Suppressor macrophage (primary cell): ENCODE measurements at places on chromosomes 5 and 9.

DNA sequence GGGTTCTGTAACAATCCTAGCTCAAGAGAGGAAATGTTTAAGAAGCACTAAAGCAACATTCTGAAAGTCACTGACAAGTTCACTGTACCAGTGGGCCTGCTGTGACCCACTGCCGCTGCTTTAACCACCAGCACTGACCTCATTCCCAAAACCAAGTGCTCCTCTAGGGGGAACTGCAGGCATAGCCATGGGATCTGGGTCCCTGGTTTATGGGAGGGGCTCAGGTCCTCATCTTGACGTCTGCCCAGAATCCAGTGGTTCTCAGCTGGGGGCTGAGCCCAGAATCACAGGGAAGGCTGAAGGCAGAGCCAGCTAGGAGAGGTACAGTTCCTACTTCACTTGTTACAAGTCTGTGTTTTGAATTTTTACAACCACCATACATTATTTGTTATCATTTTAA, 36.1 kb upstream of the SLC2A8 start:
- DNase-seq = peak; percentile 44

DNA sequence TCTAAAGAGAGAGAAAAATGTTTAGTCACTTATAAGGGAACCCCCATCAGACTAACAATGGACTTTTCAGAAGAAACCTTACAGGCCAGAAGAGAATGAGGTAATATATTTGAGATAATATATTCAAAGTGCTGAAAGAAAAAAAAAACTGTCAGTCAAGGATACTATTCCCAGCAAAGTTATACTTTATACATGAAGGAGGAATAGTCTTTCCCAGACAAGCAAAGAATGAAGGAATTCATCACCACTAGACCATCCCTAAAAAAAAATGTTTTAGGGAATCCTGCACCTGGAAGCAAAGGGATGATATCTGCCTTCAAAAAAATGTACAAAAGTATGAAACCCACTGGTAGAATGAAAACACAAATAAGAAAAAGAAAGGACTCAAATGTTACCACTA, 37.5 kb upstream of the SH3TC2 start:
- DNase-seq = no peak

DNA sequence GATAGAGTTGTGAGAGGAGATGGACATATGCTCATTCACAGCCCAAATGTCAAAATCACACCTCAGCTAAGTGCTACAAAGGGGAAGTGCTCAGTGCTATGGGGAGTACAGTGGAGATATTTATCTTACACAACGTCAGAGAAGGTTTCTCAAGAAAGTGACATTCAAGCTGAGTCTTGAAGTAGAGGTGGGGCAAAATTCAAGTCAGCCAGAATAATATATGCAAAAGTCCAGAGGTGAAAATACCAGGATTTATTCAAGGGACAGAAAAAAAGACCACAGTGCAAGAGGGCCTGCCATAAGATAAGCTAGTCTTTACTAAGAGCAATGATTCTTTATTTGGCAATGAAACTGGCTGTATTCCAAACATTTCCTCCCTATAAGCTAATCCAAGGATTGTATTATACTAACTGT, 327.8 kb upstream of the PIK3R1 start:
- peak; percentile 33 for DNase-seq

GRCh38 chr5:1127959-1128785, 16.3 kb upstream of the SLC12A7 start:
- DNase-seq = no peak

DNA sequence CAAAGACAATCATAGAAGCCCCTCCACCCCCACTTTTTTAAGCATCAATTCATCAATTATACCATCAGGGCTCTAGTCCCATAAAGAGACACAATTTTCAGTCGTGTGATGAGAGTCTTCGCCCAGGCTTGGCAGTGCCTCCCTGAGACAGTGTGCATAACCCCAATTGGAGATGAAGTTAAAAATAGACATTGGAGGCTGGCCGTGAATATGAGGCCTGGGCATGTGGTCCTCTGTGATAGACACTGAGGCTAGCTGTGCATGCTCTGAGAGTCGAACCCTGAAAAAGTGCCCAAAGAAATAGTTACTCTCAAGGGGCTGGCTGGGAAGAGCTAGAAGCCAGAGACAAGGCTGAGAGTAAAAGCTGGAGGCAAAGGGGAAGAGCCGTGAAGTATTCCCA, 248.6 kb upstream of the NR4A3 start:
- DNase-seq = no peak

DNA sequence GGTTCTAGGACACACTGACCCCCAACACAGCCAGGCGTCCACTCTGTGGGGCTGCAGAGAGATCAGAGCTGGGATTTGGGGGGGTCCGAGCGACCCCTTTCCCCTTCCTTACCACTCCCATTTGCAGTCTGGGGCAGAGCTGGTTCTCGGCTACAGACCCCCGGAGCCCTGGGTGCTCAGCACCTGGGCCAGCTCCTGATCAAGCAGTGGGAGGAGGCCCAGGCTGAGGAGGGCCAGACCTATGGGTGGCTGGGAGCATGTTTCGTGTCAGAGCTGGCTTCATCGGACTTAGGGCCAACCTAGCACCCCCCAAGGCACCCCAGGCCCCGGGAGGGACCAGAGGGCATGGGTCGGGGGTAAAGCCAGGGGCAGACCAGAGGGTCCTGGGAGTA, 7.6 kb downstream of the GRIN1 start:
- DNase-seq = no peak

DNA sequence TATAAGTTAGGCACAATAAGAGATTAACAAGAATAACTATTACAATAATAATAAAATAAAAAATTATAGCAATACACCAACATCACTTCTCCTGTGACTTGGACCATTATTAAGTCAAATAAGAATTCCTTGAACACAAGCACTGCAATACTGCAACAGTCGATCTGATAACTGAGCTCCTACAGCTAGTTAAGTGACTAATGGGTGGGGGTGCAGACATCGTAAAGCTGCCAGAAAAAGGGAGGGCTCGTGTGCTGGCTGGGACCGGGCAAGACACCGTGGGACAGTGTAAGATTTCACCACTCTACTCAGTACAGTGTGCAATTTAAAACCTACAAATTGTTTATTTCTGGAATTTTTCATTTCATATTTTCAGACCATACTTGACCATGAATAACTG, 78.8 kb downstream of the SNX24 start:
- no peak for DNase-seq

GRCh38 chr5:175868996-175869638, 2.3 kb upstream of the CPLX2 start:
- no peak for DNase-seq

DNA sequence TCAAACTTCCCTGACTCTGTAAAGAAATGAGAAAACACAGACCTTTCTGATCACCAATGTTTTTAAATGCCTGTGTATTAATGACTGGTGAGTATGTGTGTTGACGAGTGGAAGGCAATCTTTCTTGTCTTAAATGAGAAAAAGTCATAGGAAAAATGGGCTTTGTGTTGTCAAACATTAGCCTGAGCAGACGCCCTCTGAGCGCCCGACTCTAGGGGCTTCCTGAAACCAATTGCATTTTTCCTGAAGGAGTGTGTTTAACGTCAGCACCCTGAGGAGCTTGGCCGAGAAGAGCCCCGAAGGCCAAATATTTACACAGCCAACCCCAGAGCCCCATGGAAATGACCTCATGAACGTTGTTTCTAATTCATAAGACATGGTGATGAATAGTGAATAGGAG, 154.3 kb downstream of the PHF2 start:
- no peak for DNase-seq

- peak; percentile 70 for DNase-seq
Measured at GRCh38 chr5:126801992-126802294, 25.0 kb downstream of the LMNB1 start.

DNA sequence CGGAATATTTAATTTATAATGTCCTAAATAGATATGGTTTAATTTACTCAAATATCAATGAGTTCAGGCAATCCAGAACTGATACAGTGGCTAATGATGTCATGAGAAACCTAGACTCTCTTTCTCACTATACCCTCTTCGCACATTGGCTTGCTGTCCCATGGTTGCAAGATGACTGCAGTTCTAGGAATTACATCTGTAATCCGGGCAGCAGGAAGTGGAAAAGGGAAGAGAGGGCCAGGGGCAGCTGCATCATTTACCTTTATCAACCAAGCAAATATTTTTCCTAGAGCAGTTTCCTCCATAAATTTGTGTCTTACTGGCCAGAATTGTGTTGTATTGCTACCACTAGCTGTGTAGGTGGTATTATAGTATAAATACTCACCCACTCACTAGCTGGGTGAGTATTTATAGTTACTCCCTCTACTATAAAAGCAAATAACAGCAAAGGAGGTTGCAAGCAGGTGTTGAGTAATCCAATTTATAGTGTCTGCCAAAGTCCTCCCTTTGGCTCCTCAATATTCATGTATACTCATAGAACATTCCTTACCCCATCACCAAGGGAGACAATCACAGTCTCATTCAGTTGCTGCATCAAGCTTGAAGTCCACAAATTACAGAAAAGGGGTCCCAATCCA, 168.8 kb downstream of the DROSHA start:
- no peak for DNase-seq

- DNase-seq = no peak
Measured at GRCh38 chr5:41517909-41518308, 7.5 kb upstream of the PLCXD3 start.

- DNase-seq = no peak
Measured at GRCh38 chr5:21063146-21063545, 1075.1 kb upstream of the CDH18 start.

DNA sequence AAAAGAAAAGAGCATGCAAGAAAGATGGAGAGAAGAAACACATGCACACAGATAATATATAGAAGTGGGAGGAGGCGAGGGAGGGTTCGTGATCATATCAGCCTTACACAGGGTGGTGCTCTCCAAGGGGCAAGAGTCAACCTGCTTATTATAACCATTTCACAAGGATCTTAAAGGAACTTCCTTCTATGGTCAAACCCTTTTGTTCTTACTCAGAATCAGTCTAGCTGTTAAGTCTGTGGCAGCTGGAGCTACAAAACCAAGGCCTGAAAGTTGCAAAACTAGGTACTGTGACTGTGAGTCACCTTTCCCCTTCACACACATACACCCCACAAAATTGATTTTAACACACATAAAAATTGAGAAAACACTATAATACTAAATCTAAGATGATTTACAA, 18.5 kb upstream of the ERMP1 start:
- peak; percentile 93 for DNase-seq

GRCh38 chr9:34628656-34629490, at the start of gene ARID3C:
ARID3C (minus strand) TSS chr9:34629066; CDS start chr9:34628014, 1,052 bp downstream.
- peak; percentile 52 for DNase-seq

GRCh38 chr5:151718153-151718552, 31.4 kb upstream of the SPARC start:
- no peak for DNase-seq

DNA sequence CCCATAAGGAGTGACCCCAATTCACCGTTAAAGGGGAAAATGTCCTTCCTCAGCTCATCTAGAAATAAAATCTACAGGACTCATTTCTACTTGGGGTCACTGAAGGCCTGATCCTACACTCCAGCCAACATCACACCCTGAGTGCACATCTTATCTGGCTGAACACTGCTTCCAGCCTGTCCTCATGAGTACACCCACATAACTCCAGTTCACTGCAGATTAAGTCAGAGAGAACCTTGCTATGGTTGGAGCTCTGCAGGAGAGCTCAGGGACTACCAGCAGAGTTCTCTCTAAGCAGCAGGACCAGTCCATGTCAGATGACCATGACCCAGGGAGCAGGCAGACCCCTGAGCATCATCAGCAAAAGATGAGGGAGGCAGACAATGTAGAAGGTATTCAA, 126.9 kb upstream of the MAP3K1 start:
- peak; percentile 39 for DNase-seq

DNA sequence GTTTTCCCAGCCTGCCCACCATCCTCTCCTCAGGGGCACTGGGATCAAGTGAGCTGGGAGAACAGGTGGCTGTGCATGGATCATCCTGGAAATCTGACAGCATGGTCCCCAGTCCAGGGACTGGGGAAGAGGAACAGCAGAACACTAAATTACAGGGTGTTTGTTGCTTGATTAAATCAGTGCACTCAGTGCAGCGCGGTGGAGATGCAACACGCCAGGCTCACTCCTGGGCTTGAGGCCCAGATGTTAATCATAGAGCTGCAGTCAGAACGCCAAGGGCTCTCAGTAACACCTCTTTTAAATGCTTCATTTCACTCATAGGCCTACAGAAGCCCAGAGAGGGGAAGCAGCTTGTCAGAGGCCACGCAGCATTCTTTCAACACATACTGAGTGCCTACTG, 14.2 kb upstream of the LARP1 start:
- no peak for DNase-seq

- no peak for DNase-seq
Measured at GRCh38 chr5:78126536-78126935, 168.0 kb downstream of the AP3B1 start.

- DNase-seq = no peak
Measured at GRCh38 chr5:172188893-172189692, 1.1 kb upstream of the STK10 start.

DNA sequence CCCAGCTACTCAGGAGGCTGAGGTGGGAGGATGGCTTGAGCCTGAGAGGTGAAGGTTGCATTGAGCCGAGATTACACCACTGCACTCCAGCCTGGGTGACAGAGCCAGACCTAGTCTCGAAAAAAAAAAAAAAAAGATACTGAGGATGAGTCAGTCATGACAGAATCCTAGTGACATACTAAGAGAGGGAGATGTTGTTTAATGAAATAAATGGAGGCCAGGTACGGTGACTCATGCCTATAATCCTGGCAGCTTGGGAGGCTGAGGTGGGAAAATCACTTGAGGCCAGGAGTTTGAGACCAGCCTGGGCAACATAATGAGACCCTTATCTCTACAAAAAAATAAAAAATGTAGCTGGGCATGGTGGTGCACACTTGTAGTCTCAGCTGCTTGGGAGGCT, 107.2 kb downstream of the ZFAND5 start:
- DNase-seq = no peak

DNA sequence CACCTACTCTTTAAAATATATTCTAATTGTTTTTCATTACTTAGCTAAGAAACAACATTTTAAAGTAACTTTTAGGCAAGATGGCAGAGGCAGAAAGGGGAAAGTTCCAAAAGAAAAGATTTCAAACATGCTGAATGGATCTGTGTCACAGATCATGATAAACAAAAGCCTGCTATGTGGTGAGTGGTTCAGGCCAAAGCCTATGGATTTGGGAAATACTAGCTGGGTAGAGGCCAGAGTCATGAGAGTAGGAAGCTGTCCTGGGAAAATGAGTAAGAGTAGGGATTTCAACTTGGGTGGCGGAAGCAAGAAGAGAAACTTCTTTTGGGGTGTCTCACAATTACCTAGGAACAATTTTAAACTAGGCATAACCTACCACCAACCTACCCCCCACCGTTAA, 68.7 kb upstream of the GRHPR start:
- DNase-seq = no peak

GRCh38 chr5:163534492-163535094, 29.2 kb downstream of the MAT2B start:
- no peak for DNase-seq

DNA sequence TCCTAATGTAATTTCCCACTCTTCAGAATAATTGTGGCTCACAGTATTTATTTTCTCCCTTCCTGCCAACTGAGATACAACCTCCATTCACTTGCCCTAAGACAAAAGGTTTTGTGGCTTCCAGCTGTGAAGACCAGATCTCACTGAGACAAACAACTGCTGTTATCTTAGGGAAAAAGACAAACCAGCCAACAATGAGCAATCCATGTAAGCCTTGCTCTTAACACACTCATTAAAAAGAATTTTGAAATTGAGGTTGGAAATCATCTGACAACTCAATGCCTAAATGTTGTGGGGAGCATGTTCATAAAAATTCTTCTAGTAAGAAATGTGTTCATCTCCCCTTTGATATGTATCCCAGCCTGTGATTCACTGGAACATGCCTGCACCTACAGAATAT, 132.9 kb downstream of the ADAMTSL1 start:
- no peak for DNase-seq

GRCh38 chr9:88991066-88992034, at the start of gene S1PR3:
S1PR3 (plus strand) TSS chr9:88991468; CDS start chr9:89001201, 9,733 bp downstream.
- peak; percentile 34 for DNase-seq
